ENCODE measurements at places on chromosomes 3 and 15. TPM values are rescaled to one million over a fixed set of nuclear protein-coding genes. Genes with fewer than 3 reads are reported as not detected.

- H3K27ac ChIP-seq: no peak overlapping the region
- no peaks in the 10 kb centered on the region for H3K36me3 ChIP-seq
- H3K27me3 ChIP-seq: peaks cover 5% of the 10 kb centered on the region
- H3K4me3 ChIP-seq: no peak overlapping the region
Observed at GRCh38 chr15:39193611-39194010, 387.3 kb upstream of the THBS1 start.

GRCh38 chr3:167810236-167810635 lies 74.7 kb downstream of the SERPINI1 start:
- DNase-seq: no peak
- H3K4me1 ChIP-seq: no peaks in the 10 kb centered on the region
- no peak overlapping the region for H3K27ac ChIP-seq
- no peaks in the 10 kb centered on the region for H3K27me3 ChIP-seq

DNA sequence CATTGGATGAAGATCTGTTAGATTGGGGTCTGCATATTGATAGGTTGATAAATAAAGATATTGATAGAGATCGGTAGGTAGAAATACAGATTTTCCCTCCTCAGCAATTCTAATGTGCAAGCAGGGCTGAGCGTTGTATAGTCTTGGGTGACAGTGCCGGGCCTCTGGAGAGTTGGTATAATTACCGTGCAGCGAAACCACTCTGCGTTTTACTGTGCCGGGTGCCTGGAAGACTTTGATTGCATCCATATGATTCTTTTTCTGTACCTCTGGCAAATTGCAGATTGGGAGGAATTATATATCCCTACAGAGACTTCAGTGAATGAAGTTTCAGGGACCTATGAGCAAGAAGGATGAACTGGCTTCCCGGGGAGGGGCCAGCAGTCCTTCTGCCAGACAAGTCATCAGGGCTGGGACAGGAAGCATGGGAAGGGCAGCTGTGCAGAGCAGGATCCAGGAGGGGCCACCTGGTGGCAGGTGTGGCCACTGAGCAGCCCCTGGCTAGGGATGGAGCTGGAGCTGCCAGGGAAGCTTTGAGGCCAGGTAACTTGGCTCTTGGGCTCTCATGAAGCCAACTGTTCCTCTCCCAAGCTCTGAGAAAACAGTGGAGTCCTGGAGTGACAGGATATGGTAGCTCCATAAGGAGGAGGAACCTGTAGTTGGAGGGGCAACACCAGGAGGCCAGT lies 132.5 kb downstream of the APBA2 start:
- H3K27me3 ChIP-seq: no peaks in the 10 kb centered on the region
- peaks cover 9% of the 10 kb centered on the region for H3K36me3 ChIP-seq
- H3K4me3 ChIP-seq: no peak overlapping the region
- H3K27ac ChIP-seq: peak overlapping the region; percentile 51

GRCh38 chr3:72154391-72155335 lies 369.7 kb upstream of the PROK2 start:
- no peak overlapping the region for H3K27ac ChIP-seq
- no peak for DNase-seq
- H3K4me1 ChIP-seq: peaks cover 9% of the 10 kb centered on the region
- no peak overlapping the region for H3K4me3 ChIP-seq
- no peaks in the 10 kb centered on the region for H3K36me3 ChIP-seq
- H3K27me3 ChIP-seq: no peaks in the 10 kb centered on the region

GRCh38 chr3:63556401-63556800 lies 96.1 kb upstream of the SNTN start:
- no peak overlapping the region for H3K4me3 ChIP-seq
- H3K36me3 ChIP-seq: no peaks in the 10 kb centered on the region
- no peak for DNase-seq
- H3K27me3 ChIP-seq: no peaks in the 10 kb centered on the region
- no peak overlapping the region for H3K27ac ChIP-seq
- no peaks in the 10 kb centered on the region for H3K4me1 ChIP-seq

The SMCO1 gene
- polyA plus RNA-seq: not detected

The MESP2 gene
- not detected for polyA plus RNA-seq

DNA sequence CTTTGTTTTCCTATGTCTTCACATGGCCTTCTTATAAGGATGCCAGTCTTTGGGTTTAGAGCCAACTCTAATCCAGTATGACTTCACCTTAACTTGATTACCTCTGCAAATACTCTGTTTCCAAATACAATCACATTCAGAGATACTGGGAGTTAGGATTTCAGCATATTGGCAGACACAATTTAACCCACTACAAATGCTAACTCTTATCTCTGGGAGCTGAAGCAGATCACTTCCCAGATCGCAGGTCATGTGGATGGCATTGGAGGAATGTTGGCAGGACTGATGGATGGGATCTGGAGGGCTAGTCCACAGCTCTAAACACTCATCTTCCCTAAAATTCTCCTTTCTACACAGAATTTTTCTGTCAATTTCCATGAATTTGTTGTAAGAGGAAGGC lies 46.2 kb upstream of the ADGRG7 start:
- no peak for DNase-seq
- no peaks in the 10 kb centered on the region for H3K36me3 ChIP-seq
- no peak overlapping the region for H3K27ac ChIP-seq
- H3K4me3 ChIP-seq: no peak overlapping the region

The AGBL1 gene
- not detected for polyA plus RNA-seq

DNA sequence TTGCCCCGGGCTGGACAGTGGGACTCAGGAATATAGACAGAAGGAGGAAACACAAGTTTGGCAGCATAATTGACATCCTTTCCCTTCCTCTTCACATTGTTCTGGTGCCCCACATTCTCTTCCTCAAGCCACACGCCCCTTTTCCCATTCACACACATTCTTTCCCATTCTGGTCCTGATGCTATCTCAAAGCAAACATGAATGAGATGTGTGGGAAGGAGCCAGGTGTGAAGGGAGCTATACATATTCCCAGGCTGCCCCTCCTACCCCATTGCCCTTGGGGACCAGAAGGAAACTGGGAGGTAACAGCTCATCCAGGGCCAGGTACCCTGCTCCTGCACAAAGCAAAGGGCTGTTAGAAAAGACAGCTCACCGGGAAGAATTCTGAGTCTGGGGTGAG lies 23.4 kb upstream of the CLK3 start:
- no peaks in the 10 kb centered on the region for H3K27me3 ChIP-seq
- H3K4me3 ChIP-seq: no peak overlapping the region
- no peaks in the 10 kb centered on the region for H3K36me3 ChIP-seq
- no peak for DNase-seq
- no peaks in the 10 kb centered on the region for H3K4me1 ChIP-seq

DNA sequence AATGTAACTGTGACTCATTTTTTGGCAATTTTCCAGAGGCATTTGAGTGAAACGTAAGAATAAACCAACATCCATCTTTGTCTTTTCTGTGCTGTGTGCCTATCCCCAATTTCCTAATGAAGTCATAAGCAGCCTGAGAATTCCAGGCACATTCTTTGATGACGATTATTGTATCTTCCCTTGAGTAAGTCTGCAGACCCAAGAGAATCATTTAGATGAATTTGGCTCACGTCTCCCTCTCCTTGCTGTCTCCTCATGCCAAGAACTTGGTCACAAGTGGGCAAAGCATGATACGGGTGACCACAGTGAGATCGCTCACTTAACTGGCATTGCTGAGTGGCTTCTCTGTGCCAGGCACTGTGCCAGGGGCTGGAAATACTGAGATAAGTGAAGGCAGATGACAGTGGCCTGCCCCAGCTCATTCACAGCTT lies 384.5 kb upstream of the IL12A start:
- H3K4me1 ChIP-seq: no peaks in the 10 kb centered on the region
- H3K4me3 ChIP-seq: no peak overlapping the region
- DNase-seq: no peak
- peaks cover 7% of the 10 kb centered on the region for H3K36me3 ChIP-seq
- no peak overlapping the region for H3K27ac ChIP-seq

GRCh38 chr3:194472290-194472920 lies 14.4 kb downstream of the ATP13A3 start:
- H3K27me3 ChIP-seq: no peaks in the 10 kb centered on the region
- DNase-seq: no peak
- H3K27ac ChIP-seq: no peak overlapping the region
- no peak overlapping the region for H3K4me3 ChIP-seq

- DNase-seq: no peak
- no peaks in the 10 kb centered on the region for H3K4me1 ChIP-seq
- no peak overlapping the region for H3K27ac ChIP-seq
- H3K4me3 ChIP-seq: no peak overlapping the region
Observed at GRCh38 chr15:73647259-73648013, 14.2 kb upstream of the NPTN start.

DNA sequence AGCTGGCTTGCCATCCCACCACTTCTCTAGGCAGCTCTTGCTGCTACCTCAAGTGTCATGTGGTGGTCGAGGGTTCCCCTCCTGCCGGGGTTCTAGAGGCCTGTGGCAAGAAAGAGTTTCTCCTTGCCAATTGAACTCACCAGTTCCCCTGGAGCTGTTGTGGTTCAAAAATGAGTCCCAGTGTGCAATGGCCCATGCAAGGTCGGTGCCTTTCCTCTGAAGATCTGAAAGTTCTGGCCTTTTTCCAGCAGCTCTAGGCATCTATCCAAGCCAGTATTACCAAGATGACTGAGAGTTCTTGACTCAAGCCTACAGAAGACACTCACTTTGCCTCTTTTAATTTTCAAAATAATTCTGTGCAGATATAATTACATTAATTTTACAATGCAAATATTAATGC lies 163.6 kb downstream of the KCNMB2 start:
- H3K4me3 ChIP-seq: no peak overlapping the region
- no peak overlapping the region for H3K27ac ChIP-seq
- H3K36me3 ChIP-seq: no peaks in the 10 kb centered on the region
- DNase-seq: no peak

DNA sequence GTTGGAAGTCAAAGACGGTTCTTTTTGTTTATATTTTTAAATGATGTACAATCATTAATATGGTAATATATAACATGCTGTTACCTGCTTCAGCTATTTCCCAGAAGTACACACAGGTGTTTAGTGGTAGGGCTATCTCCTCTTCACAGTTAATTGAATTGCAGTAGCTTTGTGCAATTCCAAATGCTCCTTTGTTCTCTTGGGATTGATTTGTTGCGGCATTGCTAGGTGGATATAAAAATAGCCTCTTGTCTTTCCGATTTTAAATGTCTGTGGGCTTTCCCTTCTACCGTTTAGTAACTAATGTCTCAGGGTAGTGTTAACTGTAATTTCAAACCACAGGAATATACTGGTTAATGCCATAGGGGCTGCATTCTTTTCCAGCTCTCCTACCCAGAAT lies 307.6 kb upstream of the SLITRK3 start:
- H3K36me3 ChIP-seq: peaks cover 8% of the 10 kb centered on the region
- no peaks in the 10 kb centered on the region for H3K4me1 ChIP-seq
- no peak for DNase-seq
- no peaks in the 10 kb centered on the region for H3K27me3 ChIP-seq
- H3K4me3 ChIP-seq: no peak overlapping the region
- H3K27ac ChIP-seq: no peak overlapping the region

The VIPR1 gene
- 28.8 TPM for polyA plus RNA-seq

The PPP1R14D gene
- polyA plus RNA-seq: not detected

GRCh38 chr15:57502116-57502515 lies 89.6 kb upstream of the MYZAP start:
- no peak overlapping the region for H3K4me3 ChIP-seq
- H3K27me3 ChIP-seq: peaks cover 3% of the 10 kb centered on the region
- no peak overlapping the region for H3K27ac ChIP-seq
- no peaks in the 10 kb centered on the region for H3K36me3 ChIP-seq

DNA sequence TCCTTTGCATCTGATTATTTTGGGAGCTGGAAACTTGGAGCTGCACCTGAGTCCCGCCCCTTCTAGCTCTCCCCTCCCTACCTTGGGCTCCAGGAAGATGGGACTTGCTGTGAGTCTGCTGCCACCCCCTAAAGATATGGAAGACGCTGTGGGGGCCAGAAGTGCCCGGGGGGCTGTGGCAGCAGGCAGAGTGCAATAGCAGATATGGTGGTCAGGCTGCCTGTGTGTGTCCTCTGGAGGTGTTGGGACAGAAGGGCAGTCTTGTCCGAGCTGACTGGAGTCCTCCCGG lies 485 bp downstream of the PAK6 start:
- H3K4me1 ChIP-seq: peaks cover 12% of the 10 kb centered on the region
- no peak for DNase-seq
- H3K27ac ChIP-seq: no peak overlapping the region

DNA sequence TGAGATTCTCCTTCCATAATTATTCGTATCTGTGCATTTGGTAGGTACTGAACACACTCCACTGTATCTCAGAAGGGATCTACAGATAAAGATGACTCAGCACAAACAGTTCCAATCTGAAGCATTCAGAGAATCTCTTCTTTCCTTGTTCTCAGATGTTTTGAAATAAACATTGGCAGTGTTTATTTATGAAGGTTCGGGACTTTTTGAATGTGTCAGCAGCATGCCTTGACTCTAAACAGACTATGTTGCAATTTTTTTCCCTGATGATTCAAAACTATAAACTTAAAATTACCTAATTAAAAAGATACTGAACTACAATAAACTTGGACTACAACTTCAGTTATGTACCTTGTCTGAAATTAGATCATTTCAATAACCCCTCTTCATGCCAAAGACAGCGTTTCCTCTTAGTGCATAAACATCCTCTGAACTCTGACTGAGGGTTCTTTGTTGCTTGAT lies 612.9 kb upstream of the TBL1XR1 start:
- H3K27me3 ChIP-seq: no peaks in the 10 kb centered on the region
- peak overlapping the region; percentile 42 for H3K4me3 ChIP-seq
- H3K27ac ChIP-seq: no peak overlapping the region
- peaks cover 20% of the 10 kb centered on the region for H3K4me1 ChIP-seq
- H3K36me3 ChIP-seq: no peaks in the 10 kb centered on the region

- no peak overlapping the region for H3K27ac ChIP-seq
- H3K27me3 ChIP-seq: no peaks in the 10 kb centered on the region
- no peaks in the 10 kb centered on the region for H3K36me3 ChIP-seq
- H3K4me1 ChIP-seq: peaks cover 2% of the 10 kb centered on the region
- no peak overlapping the region for H3K4me3 ChIP-seq
Observed at GRCh38 chr15:56772868-56773639, 39.7 kb upstream of the ZNF280D start.

DNA sequence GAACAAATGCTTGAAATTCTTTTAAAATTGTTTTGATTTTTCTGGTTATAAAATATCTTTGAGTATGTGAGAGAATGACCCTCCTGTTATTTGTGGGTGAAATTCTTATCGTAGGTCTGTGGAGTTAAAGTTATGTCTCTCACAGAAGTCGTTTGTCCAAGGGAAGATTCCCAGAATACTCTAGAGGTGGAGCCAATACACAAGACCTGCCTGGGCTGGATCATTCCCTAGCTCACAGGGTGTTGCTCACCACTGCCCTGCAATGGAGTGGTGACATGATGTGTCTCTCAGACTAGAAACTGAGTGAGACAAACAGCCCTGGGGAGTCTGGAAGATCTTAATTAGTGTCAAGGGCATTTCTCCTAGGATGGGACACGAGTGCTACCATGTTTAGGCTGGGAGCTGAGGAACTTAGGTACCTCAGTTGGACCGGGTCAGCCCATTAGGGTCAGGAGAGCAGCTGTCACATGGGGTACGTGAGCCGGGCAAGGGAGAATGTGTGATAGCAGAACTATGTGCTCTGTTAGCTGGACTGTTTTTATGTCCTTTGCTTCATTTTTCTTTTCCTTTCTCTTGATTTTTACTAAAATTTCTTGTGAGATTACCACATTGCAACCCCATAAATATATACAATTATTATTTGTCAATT lies 53.6 kb upstream of the MYO5C start:
- no peaks in the 10 kb centered on the region for H3K4me1 ChIP-seq
- H3K4me3 ChIP-seq: no peak overlapping the region
- no peak overlapping the region for H3K27ac ChIP-seq

Data from naive thymus-derived CD8-positive, alpha-beta T cell (primary cell).